Epithelial cell of esophagus (primary cell): ENCODE measurements at places on chromosomes 7 and 10.

GRCh38 chr10:34814223-34814912 is 728 bp downstream of the PARD3 start:
- peak; percentile 35 for DNase-seq

DNA sequence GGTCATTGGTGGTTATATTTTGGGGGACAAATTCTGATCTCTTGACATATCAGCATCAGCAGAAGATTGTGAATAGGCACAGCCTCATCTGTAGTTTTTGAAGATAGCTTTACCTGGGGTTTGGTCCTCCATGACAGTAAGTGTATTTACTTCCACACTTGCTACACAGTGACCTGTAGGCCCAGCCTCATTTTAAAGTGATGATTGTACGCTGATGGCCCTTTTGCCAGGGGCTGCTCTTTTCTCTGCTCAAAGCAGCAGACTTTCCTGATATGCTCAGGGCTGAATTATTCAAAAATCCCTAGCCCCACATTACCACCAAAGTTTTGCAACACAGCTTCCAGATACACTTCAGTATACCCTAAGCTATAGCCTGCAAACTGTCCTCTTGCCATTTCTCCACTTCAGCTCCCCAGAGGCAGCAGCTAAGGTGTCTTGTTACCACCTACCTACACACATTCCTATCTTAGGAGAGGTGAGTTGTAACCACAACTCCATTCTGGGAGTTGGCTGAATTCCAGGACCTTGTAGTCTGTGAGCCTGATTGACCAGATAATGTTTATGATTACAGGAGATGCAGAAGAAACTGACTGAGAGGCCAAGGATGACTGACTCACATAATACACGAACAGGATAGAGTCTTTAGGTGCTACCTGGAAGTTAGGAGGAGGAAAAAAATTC is 6.0 kb downstream of the ASB4 start:
- DNase-seq, result peak; percentile 99

- DNase-seq, result peak; percentile 46
Observed at GRCh38 chr7:100544967-100545359, 6.0 kb downstream of the AGFG2 start.

- no peak for DNase-seq
Observed at GRCh38 chr7:154380771-154381170, 328.6 kb downstream of the DPP6 start.

GRCh38 chr10:46787321-46787615 is 124.0 kb upstream of the PTPN20 start:
- peak; percentile 67 for DNase-seq

GRCh38 chr10:118769898-118770600 is 15.3 kb upstream of the CACUL1 start:
- no peak for DNase-seq

GRCh38 chr7:6242561-6242960 is 29.9 kb downstream of the CYTH3 start:
- peak; percentile 23 for DNase-seq

GRCh38 chr7:131745390-131746248 is 189.2 kb upstream of the PODXL start:
- peak; percentile 42 for DNase-seq

DNA sequence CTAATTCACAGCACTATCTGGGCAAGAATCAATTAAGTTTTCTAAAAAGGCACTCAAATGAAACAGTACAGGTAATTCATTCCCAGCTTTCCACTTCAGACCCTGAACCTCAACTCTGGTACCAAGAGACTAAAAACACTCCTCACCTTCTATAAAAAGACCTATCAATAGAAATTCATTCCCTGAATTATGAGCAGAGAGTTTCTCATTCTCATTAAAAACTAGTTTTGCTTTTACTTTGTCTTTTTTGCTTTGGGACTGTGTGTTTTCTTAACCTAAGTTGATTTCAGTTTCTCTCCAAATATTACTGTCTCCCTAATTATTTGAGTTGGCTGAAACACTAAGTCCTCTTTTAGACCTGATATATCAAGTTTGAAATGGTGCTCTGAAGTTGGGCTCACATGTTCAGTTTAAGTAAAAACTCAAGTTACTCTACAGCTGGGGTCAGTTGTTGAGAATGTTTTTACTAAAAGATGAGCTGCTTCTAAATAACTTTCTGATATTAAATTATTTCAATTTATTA is 189.5 kb downstream of the JAZF1 start:
- no peak for DNase-seq

- no peak for DNase-seq
Observed at GRCh38 chr10:100670828-100671479, 74.4 kb upstream of the PAX2 start.

GRCh38 chr10:8238986-8239385 is 184.5 kb downstream of the GATA3 start:
- DNase-seq, result no peak

DNA sequence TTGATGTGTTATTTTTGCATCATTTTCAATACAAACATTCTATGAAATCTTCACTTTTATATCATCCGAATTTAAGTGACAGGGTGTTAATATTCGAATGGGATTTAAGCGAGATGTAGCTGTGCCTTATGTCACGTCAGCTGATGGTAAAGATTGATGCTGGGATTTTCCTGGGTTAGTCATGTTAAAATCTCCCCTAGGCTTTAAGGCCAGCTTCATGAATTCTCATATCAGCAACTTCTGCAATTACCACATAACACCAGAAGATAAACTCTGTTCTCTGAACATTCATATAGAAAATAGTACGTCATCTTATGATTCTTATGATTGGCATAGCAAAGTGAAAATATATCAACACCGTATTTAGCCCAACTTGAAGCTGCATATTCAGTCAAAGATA is 669.2 kb downstream of the PCDH15 start:
- no peak for DNase-seq

DNA sequence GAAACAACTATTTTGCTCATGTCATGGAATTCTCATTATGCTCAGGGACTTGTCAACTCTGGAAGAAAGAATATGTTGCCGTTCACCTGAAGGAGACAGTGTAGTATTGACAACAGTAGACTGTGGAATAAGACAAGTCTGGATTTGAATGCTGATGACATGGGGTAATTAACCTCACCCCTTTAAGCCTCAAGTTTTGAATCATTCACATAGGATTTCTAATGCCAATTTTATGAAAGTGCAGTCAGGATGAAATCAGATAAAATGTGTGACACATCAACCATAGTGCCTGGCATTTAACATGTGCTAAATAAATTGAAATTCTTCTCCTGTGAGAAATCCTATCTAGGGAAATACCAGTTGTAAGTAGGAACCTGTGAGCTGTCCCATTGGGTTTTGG is 305.8 kb downstream of the KIF20B start:
- peak; percentile 95 for DNase-seq

DNA sequence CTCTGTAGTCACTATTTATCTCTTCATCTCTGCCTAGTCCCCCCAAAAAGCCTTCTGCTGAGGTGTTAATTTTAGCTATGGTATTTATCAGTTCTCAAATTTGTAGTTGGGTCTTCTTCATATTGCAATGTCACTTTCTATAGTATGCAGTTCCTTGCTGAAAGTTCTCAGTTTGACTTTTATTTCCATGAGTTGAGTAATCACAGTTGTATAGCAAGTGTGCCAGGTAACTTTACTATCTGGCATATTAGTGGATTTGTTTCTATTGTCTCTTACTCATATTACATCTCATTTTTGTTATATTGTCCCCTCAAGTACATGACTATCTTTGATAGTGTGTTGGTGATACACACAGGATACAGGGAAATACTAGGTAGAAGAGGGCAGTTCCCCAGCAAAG is 152.8 kb downstream of the CUBN start:
- DNase-seq, result no peak

DNA sequence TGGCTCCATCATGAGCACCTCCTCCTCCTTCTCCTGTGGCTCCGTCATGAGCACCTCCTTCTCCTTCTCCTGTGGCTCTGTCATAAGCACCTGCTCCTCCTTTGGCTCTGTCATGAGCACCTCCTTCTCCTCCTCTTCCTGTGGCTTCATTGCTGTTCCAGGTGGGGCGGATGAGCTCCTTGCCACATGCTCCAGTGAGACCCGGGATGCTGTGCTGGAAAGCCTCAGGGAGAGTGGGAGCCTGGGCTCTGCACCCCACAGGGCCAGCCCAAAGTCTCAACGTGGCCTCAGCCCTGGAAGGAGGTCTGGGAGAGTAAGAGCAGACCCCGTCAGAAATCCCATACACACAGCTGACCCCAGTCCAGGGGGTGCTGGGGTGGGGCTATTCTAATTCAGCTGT is 380.7 kb downstream of the TCERG1L start:
- DNase-seq, result no peak

- peak; percentile 87 for DNase-seq
Observed at GRCh38 chr7:79055722-79056415, 397.6 kb downstream of the MAGI2 start.

DNA sequence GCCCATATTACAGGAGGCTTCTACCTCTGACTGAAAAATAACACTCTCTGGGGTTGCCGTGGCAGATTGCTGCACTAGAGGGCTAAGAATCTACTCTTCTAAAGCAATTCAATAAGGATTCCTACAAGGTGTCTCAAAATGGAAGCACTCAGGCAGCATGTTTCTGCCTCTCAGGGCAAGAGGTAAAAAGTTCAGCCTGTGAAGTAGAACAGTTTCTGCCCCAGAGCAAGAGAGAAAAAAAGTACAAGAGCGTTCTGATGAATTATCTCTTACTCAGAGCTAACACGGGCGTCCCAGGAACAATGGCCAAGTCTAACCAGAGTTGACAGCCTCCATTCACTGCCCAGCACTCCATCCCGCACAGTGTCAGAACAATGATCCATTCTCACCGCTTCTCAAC is 71.3 kb upstream of the TES start:
- peak; percentile 81 for DNase-seq

- no peak for DNase-seq
Observed at GRCh38 chr7:73858807-73859206, 2.2 kb upstream of the TMEM270 start.

DNA sequence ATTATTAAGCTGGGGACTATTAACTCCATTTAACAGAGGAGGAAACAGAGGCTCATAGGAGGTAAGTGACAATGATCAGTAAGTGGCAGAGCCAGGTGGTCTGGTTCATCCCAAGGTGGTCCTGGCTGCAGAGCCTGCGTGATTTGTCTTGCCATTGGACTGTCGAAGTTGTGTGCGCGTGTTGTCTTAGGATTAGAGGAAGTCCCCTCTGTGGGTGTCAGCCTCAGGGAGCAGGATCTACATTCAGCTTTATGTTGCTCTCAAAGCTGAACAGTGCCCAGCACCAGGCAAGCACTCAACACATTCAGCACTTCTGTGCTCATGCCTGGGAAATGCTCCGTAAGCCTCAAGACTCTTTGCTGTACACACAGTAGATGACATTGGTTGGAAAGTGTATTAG is 139.5 kb downstream of the HERPUD2 start:
- peak; percentile 36 for DNase-seq

GRCh38 chr10:79938728-79939406 is 10.0 kb downstream of the SFTPD start:
- DNase-seq, result no peak

- no peak for DNase-seq
Observed at GRCh38 chr7:101330011-101330484, 8.4 kb upstream of the IFT22 start.

- no peak for DNase-seq
Observed at GRCh38 chr10:63375859-63376258, 89.9 kb downstream of the JMJD1C start.

DNA sequence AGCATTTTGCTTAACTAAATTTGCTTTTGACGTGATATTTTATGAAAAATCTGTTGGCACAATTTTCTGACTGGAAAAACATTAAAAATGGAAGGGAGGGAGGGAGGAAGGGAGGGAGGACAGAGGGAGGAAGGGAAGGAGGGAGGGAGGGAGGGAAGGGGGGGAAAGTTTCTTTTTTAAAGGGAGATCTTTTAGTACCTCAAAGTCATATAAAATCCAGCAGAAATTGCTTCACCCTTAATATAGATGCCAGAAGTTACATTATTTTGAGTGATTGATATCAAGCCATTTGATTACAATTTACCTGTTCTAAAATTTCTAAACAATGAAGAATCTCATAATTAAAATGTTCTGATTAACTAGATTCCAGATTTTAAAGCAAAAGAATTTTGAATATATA is 68.9 kb downstream of the CABCOCO1 start:
- DNase-seq, result no peak

DNA sequence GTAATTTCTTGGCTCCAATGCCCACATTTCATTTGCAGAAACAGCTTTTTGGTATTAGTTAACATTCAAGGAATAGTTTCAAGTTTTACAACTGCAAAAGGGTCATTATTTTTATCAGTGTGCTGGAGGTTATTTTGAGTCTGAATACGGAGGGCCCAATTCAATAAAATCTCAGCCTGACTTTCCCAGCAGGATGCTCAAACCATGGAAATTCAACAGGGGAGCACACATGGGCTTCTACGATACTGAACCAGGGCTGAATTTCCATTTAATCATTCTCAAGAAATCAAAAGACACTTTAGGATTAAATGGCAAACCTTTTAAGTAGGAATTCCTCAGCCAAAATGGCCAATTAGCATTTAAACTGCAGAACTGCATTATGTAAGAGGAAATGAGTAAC is 700.9 kb upstream of the ANKRD30A start:
- DNase-seq, result no peak

DNA sequence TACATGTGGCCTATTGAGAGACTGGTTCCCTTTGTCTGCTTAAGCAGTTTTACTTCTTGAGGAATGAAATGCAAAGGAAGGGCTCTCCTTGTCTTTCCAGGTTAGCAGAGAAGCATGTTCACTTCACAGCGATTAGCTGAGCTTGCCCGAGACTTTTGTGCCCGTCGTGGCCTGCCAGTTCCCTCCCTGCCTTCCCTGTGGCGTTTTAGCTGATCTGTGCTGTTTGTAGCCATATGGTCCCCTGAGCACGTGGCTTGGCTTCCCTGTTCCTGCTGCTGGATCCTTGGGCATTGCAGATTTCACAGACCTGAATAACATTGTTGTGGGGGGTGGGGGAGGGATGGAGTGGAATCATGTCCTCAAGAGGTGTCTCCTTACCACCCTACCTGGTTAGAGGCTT is 61.8 kb downstream of the SND1 start:
- DNase-seq, result peak; percentile 4

GRCh38 chr10:122078965-122079795 is 90.2 kb downstream of the TACC2 start:
- DNase-seq, result no peak

GRCh38 chr10:85187047-85187446 is 858.7 kb downstream of the CCSER2 start:
- no peak for DNase-seq

DNA sequence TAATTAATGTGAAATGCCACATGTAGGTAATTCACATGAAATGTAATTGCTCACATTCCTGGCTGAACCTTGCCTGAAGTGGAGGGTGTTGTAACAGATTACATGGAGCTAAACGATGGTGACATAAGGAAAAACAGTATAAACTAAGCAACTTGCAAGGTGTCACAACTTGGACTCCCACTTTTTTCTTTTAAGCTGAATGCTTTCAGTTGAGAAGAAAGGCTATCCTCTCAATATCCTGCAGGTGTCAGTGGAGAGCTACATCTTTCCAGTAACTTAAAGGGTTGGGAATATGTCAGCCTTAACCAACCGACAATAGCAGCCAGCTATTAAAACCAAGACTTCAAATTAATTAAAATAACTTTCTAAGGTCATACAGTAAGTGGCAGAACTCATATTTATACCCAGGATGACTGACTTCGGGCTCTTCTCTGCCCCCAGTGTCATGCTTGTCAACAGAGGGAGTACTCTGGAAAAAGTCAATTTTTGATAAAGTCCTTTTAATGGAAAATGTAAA is 33.7 kb downstream of the NRBF2 start:
- DNase-seq, result peak; percentile 82
